Epithelial cell of proximal tubule (primary cell): ENCODE measurements at places on chromosomes 12 and 14. TPM values are rescaled to one million over a fixed set of nuclear protein-coding genes. Genes with fewer than 3 reads are reported as not detected.
A peak's percentile ranks its signal among the peaks of the same experiment; 100 is the strongest.

DNA sequence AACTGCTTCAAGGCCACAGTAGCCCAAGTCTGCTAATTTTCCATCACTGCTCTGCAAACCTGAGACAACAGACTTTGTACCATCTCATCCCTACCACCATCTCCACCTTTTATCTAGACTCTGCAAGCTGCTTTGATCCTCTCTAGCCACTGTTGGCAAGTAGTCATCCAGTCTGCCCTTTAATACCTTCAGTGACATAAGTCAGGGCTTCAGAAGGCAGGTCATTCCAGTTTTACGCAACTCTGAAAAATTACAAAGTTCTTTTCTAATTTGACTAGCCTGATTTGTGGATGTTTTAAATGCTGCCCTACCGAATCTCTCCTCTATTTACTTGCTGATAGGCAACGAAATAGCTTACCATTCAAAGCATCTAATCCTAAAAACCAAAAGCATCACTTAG lies 2.8 kb downstream of the FERMT2 start:
- no peak for DNase-seq

DNA sequence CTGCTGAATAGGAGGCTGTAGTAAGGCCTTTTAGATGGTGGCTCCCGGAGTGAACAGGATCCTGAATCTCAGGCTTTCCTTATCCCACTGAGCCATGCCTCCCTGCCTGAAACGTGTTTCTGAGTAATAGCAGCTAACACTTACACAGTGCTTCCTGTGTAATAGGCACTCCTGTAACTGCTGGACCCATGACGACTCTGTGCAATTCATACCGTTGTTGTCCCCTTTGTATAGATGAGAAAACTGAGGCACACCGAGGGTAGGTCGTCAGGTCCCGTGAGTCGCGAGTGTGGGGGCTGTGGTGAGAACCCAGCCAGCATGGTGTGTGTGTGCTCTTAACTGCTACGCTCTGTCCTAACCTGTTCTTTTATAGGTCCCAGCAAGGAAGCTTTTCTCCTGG lies 193.6 kb downstream of the CACNA1C start:
- DNase-seq: no peak

DNA sequence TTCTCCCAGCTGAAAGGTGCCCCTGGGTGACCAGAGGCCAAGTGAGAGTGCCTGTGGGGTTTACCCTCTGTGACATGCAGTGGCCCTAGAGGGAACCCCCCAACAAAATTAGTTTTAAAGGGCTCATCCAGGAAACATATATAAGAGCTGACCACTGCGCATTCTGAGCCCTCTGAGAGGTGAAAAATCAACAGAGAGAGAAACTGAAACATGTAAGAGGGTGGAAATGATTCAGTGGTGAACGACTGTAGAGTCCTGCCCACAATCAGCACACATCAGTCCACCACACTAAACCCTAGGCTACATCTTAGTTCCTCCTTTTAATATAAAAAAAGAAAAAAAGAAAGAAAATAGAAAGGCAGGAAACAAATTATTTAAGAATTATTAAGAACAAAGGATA lies 21.0 kb upstream of the ACSM4 start:
- no peak for DNase-seq

The MYF6 gene
- total RNA-seq: 0.14 TPM in 1 of 2 replicates, not detected in the other

- DNase-seq: peak; percentile 58
Observed at GRCh38 chr12:19120795-19121194, 8.7 kb upstream of the PLEKHA5 start.

DNA sequence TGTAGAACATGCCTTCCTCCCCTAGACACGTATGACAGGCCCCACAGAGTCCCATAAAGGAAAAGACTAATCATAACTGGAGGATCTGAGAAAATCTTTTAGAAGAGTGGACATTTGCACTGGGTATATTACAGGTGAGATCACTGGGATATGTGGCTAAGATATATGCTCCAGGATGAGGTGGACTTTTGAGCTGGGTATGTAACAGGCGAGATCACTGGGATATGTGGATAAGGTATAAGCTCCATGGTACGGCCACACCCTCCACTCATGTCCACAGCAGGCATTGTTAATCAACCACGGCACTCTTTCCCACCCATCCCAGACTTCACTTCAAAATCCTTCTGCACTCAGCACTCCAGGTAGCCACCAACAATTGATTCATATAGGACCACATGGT lies 34.1 kb downstream of the CLMN start:
- DNase-seq: no peak
